ENCODE measurements at places on chromosomes 4 and X.
A peak's percentile ranks its signal among the peaks of the same experiment; 100 is the strongest.

DNA sequence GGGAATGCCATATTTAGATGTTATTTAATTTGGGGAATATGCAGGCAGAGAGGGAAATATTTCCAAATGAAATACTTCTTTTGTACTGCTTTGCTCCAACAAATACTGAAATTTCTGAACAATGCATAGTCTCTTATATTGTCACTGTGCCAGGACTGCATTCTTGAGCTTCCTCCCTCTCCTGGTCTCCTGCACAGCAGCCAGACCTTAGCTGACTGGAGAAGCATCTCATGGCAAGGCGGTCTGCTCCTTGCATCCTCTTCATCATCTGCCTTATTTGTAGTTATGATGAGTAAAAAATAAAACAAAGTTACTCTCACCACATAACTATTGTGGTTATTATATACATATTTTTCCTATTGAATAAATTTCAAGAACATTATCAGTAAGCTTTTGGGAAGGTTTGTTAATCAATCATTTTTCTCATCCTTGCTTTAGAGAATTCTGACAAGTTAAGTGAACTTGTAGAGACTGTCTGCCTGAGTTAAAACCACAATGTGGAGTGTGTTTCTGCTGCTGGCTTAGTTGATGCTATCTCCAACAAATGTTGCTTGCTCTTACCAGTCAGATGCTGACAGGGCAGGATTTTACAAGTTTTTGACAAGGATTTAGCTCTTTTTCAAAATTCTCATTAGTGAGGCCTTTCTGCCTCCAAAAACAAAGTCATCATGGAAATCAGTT, 153.6 kb downstream of the SOWAHB start:
- DNase-seq, result no peak

DNA sequence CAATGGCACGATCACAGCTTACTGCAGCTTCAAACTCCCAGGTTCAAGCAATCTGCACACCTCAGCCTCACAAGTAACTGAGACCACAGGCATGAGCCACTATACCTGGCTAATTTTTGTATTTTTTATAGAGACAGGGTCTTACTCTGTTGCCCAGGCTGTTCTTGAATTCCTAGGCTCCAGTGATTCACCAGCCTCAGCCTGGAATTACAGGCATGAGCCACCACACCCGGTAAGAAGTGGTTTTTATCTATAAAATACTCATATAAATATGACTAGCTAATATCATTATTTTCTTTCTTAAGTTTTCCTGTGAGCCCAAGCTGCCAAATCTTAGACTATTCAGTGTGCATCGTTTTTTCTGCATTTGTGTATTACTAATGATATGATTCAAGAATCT, 4.4 kb downstream of the SCFD2 start:
- DNase-seq, result no peak

DNA sequence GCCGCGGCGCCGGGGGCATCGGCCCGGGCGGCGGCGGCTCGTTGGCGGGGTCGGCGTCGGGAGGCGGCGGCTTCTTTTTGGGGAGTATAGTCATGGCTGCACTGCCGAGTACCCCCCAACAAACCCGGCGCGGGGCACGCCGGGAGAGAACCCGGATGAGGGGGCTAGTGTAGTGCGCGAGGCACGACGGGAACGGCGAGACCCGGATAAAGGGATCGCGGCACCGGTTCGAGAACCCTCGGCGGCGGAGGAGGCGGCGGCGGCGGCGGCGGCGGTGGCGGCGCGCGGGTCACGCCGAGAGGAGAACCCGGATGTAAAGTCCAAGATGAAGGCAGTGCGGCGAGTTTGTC, at the start of gene OTUD5:
Gene OTUD5, minus strand, starts transcription at position 131 of the 350 bp plus-strand sequence. Its CDS starts 37 bp downstream, at position 94.
- DNase-seq, result no peak

DNA sequence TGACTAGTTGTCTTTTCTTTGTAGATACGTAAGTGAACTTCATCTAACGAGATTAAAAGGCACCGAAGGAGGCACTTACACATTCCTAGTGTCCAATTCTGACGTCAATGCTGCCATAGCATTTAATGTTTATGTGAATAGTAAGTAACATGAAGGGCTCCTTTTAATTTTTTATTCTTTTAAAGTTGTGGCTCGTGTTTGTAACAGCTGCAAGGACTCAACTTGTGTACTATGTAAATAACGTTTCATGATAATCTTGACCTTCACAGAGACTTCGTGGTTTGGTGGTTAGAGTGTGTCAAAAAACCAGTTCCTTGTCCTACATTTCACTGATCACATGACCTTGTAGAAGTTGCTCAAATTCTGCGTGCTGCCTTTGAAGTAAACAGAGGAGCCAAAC, 51.6 kb downstream of the KIT start:
- no peak for DNase-seq

GRCh38 chr4:158020734-158021346, 152.0 kb downstream of the GASK1B start:
- DNase-seq, result peak; percentile 86

GRCh38 chr4:108636246-108636645, 14.2 kb upstream of the OSTC start:
- DNase-seq, result no peak

DNA sequence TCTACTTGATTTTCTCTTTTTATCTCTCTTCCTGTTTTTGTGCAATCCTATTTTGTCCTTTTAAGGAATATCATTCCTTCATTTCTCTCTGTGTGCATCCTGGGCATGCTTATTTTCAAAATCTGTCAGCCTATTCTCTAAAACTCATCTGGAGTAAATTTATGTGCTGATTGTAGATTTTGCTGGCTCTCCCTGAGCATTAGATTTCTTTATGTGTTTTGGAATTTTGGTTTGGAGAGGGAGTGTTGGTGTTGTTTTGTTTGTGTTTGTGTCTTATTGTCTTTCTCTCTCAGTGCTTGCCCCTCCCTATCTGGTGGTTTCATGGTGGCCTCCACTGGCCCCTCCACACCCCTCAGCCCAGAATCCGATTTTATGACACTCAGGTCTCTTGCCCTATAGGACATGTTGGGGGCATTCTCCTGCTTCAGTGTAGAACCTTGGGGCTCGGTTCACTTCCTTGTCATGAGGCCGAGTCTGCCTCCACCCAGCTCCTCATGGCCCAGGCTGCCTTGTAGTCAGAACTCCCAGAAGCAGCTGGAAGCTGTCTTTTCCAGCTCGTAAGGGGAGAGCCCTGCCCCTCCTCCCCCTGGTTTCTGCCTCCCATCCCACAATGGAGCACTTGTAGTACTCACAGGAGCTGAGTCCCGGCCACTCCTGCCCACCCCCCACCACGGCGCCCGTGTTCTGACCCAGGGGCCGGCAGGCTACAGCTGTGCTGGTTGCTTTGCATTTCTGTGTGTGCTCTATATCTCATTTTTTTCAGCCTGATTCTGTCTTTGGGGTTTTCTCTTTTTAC, 24.5 kb upstream of the PJA1 start:
- no peak for DNase-seq

DNA sequence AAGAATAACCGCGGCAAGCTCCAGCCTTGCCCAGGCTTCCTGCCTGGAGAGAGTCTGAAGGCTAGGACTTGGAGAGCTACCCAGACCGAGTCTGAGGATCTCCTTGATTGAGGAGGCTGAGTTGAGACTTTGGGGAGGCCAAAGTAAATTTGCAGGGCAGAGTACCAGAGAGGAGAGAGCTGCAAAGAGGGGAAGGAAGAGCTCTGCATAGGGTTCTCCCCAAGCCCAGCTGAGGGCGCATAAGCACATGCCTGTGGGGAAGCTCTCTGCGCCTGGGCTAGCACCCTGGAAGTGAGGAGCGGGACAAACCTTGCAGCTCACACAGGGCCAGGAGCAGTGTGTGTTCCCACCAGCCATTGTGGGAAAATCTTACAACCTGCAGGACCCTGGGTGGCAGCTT, 56.1 kb downstream of the FAM193A start:
- no peak for DNase-seq

GRCh38 chr4:95462921-95463320, 85.9 kb downstream of the UNC5C start:
- DNase-seq, result no peak

GRCh38 chr4:139524062-139524631, 31.9 kb downstream of the SETD7 start:
- DNase-seq, result no peak

DNA sequence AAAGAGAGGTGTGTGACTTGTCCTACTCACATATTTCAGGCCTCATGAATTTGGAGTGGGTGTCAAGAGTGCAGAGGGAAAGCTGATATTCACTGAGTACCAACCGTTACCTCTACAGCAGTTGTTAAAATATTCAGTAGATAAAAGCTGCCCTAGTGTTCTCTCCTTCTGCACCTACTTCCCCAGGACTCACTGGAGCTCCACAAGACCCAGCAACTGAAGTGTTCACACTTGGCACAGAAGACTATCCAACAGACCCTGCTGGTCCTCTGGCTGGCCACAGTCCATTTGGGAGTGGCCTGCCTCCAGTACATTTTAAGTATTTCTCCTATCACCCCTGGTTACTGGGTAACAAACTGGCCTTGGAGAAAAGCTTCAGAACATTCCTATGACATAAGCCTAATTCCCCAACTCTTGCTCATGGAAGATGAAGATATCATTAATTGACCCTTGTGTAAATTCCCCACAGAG, 70.8 kb downstream of the PPARGC1A start:
- no peak for DNase-seq

DNA sequence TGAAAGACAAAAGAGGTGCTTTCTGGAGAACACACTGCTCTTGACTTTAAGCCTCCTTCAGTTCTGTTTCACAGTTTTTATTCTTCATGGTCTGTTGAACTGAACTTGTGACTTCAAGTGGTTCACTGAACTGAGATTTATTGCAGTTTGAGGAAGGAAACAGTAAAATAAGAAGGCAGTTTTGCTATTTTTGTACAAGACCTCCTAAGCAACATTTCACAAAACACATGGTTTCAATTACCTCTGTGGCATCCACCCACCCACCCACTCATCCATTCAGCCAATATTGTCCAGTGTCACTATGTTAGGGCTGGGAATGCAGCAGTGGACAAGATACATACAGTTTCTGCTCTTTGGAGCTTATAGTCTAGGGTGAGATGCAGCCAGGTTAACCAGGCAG, 131.3 kb downstream of the IL1RAPL2 start:
- DNase-seq, result no peak

DNA sequence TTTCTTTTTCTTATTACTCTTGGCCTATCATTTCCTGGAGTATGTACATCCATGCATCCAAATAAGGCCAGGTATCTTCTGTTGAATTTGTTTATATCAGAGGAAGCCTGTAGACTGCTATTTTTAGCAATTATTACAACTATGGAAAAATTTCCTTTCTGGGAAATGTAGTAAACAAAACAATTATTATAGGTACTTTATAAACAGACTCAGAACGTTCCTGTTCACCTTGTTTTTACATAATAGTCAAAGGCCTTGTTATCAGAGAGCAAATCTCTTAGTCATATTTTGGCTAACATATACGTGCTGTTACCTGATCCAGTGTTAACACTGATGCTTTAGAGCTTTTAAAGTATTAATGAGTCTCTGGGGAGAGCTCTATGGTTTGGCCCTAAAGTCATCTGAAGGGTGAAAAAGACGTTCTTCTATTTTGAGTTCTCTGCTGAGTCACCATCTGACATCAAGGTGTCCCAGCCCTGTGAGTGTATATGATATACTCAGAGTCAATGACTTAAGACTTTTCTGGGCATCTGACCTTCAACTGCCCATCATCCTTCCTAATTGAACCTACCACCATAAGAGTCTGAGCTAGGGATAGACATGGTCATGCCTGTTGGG, 7.3 kb downstream of the SPARCL1 start:
- no peak for DNase-seq

DNA sequence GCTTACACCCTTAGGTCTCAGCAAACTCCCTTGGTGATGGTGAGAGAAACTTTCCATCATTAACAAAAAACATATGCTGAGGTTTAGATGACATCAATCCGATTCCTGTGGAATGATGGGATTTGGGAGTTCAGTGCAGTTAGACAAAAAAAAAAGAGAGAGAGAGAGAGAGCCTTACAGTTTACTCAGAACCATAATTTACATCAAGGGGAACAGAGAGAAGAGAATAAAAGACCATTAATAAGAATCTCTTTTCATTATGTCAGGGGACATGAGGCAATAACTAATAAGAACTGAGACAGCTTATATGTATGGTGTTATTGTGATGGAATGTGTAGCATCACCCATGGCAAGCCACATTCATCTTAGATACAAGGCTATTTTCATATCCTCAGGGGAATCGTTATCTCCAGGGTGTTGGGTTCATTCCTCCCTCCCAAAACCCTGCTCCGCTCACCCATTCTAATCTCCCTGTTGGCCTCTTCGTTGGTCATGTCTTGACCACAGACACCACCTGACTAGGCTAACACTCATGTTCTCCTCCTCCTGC, 175.7 kb upstream of the MXRA5 start:
- DNase-seq, result peak; percentile 63

GRCh38 chr4:58265734-58266133, 1155.5 kb upstream of the IGFBP7 start:
- DNase-seq, result no peak

DNA sequence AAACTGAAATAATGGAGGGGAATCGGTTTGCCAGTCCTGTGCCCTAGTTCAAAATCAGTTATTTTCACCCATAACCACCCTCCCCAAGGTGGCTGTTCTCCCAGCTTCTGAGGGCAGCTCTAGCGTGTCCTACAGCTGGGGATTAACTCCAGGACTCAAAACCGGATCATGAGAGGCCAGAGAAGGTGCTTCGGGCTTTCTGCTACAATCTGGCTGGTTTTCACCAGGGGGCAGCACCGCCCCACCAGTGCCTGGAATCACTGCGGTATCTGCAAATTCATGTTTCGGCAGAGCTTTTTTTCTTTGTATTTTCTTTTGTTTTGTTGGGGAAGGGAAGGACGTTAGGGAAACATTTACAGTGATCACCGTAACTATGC, 28.4 kb downstream of the PDHA1 start:
- peak; percentile 24 for DNase-seq

GRCh38 chrX:154738011-154738738, 12.7 kb downstream of the GAB3 start:
- no peak for DNase-seq

GRCh38 chrX:136585262-136585661, 53.2 kb downstream of the VGLL1 start:
- DNase-seq, result no peak

DNA sequence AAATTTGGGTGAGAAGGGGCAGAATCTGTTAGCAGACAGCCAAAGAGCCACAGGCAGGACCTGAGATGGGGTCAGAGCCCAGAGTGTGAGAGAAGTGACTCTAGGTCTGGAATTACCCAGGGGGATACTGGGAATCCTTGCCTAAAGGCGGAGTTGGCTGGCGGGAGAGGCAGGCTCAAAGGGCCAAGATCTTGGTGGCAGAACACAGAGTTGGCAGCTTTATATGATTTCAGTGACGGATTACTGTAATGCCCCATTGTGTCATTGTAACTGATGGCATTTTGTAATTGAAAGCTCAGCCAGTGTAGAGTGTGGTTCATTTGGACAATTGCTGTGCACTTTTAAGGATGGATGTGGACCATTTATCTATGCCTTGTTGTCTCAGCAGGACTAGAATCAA, 77.3 kb downstream of the SMIM20 start:
- DNase-seq, result no peak

Data from AG04450 (cell line).